ENCODE measurements at places on chromosomes 13 and 19.

DNA sequence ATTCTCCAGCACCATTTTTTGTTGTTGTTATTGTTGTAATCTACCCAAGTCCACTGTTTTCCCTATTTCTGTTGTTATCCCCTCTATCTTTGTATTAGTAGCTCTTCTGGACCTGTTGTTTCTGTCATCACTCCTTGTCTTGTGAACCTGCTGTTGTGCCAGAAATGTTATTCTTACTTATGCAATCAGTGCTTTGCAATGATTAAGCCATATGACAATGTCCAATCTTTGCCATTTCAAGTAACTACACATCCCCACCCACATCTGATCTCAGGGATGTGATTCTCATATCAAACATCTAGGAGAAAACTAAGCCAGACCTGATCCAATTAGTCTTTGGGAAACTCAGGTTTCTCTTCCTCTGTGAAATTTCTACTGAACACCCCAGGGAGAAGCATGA is 472.6 kb upstream of the KLHL1 start:
- no peak for DNase-seq

GRCh38 chr13:94006296-94006695 is 473.2 kb downstream of the DCT start:
- no peak for DNase-seq

GRCh38 chr13:30341815-30342570 is 34.6 kb upstream of the KATNAL1 start:
- no peak for DNase-seq

DNA sequence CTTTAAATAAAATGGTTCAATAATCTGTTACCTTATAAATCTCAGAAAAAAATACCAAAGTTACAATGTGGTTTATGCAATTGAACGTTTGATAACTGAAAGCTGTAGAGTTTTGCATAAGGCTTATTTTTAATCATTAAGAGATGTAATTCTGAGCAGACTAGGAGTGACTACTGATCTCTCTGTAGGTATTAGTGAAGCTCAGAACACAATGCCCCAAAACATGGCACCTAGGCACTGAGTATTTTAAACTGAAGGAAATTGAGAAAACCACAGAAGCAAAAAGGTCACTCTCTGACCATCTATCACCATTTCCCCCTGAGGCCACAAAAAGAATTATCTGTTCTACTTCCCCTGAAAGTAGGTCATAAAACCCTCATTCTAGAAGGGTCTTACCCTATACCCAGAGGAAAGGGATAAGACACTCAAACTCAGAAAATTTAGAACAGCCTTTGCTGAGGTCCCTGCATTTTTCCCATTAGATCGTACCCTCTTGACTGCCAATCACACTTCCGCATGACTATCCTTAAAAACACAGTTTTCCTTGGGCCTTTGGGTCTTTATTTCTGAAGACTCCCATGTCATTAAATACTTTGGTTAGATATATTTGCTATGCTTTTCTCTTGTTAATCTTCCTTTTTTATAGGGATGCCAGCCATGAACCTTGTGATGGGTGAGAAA is 158.1 kb downstream of the PCDH9 start:
- no peak for DNase-seq

- no peak for DNase-seq
Observed at GRCh38 chr13:33137721-33138120, 121.5 kb downstream of the KL start.

- DNase-seq, result no peak
Observed at GRCh38 chr19:57282011-57282643, 1.8 kb downstream of the ZNF460 start.

- DNase-seq, result no peak
Observed at GRCh38 chr13:26616126-26616525, 58.6 kb downstream of the WASF3 start.

GRCh38 chr13:26587251-26587650 is 29.8 kb downstream of the WASF3 start:
- no peak for DNase-seq

DNA sequence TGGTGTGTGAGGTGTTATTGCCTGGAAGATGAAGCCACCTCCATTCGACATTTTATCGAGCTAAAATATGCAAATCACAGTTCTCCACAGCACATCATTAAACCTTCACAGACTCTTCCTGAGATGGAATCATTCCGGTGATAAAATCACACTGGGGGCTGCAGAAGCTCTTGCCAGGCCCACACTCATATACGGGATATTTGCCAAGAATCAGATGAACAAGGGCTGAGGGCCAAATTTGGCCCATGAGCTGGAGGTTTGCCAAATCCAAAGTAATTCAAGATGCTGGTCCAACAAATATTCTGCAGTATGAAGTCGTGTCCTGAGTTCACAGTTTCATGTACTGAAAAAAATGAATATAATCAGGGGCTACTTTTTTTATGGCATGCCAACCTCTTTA is 16.7 kb upstream of the RXFP2 start:
- DNase-seq, result no peak

GRCh38 chr19:41702171-41702651 is 6.2 kb upstream of the CEACAM5 start:
- no peak for DNase-seq

DNA sequence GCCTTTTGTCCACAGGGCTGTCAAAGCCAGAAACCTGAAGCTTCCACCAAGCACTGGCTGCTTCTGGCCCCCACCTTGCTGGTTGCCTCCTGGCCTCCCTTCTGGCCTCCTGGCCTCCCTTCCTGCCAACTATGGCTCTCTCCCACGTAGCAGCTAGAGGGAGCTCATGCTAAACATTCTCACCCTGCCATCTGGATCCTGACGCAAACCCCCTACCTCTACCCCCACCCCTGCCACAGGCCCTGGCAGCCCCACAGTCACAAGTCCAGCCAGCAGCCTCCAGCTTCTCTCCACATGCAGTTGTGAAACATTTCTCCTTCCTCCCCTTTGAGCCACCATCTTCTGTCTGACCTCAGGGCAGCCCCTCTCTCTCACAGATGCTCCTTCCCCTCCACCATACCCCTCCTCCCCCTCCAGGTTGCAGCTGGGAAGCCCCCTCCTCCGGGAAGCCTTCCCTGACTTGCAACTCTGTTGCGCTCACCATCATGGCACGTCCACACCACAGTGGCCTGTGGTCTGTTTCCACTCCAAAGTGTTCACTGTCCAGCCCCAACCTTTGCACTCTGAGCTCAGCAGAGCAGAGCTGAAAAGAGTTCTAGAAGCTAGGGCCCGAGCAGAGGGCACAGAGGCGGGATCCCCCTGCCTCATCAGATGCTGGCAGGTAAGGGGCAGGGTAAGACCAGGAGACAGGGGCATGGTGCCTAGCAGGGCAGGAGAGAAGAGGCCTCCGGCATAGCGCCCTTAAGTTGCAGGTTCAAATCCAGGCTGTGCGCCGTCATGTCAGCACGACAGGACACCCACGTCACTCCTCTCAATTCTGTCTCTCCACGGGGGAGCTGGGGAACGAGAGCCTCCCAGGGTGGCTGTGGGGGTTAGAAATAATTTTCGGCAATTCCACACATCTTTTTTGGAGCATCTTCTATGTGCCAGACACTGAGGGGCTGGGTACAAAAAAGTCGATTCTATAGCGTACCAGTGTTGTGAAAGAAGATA is 7.3 kb downstream of the ADGRL1 start:
- DNase-seq, result no peak

- no peak for DNase-seq
Observed at GRCh38 chr19:40990972-40991381, at the start of gene CYP2B6. Gene CYP2B6, plus strand, starts transcription at chr19:40991282. Its CDS starts 24 bp downstream, at chr19:40991306.

DNA sequence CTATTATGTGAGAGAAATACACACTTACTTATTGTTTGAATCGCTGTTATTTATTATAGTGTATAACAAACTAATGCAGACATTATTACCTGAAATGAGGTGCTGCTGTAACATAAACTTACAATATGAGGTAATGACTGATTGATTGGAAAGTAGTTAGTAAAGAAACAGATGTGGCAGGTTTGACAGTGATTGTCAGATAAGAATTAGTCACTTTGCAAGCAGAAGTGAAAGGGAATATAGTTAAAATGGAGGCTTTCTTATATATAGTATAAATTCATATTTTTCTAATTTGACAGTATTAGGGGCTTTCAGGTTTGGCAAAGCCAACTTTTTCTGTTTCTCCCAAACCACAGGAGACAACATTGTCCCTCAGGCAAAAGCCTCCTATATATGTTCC is 20.6 kb downstream of the MIR17HG start:
- no peak for DNase-seq

GRCh38 chr19:41744850-41745249 is 10.5 kb upstream of the CEACAM6 start:
- DNase-seq, result no peak

DNA sequence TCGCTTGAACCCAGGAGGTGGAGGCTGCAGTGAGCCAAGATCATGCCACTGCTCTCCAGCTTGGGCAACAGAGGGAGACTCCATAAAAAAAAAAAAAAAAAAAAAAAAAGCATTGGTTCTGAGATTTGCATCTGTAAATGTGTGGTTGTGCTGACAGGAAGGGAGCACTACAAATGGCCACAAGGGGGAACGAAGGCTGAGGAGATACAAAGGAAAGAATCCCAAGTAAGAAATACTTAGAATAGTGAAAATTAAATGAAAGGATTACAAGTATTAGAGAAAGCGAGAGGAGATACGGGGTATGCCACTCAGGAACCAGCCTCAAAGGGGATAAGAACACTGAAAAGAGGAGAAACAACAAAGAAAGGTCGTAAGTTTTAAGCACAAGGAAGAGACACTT is 284.9 kb downstream of the KLF12 start:
- DNase-seq, result no peak

GRCh38 chr19:38551450-38551813 is 66.3 kb downstream of the MAP4K1 start:
- DNase-seq, result no peak

DNA sequence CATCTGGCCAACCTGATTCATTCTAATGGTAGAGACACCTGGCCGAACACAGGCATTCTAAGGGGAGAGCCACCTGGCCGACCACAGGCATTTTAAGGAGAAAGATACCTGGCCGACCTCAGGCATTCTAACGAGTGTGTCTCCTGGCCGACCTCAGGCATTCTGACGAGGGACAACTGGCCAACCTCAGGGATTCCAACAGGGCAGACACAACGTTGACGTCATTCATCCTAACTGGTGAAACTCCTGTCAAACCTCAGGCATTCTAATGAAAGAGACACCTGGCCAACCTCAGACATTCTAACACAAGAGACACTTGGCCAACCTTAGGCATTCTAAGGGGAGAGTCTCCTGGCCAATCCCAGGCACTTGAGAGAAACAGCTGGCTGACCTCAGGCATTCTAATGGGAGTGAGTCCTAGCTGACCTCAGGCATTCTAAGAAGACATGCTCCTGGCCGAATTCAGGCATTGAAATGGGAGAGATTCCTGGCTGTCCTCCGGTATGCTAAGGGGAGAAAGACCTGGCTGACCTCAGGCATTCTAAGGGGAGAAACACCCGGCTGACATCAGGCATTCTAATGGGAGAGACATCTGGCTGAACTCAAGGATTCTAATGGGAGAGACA is 1352.5 kb downstream of the UQCRFS1 start:
- no peak for DNase-seq

- DNase-seq, result no peak
Observed at GRCh38 chr13:38862443-38862842, 128.2 kb downstream of the STOML3 start.

DNA sequence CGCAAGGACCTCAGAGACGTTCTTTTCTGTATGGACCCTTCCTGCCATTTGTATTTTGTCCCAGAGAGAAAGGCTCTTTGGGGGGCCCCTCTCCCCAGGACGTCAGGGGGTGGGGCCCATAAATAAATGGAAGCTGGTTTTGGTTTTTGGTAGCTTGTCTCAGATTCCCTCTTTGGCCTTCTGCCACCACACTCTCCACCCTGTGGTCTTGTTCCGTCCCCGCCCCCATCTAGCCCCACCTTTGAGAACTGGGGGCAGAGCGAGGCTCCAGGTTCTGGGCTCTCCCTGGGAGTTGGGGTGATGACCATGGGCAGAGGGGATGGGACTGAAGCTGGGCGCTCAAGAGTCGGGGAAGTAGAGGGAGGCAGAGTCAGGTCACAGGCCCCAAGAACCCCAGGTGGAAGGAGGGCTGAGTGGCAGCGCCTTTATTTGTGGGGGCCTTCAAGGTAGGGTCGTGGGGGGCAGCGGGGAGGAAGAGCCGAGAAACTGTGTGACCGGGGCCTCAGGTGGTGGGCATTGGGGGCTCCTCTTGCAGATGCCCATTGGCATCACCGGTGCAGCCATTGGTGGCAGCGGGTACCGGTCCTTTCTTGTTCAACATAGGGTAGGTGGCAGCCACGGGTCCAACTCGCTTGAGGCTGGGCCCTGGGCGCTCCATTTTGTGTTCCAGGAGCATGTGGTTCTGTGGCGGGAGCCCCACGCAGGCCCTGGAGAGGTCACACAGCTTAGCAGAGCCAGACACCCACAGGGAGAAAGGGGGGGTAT is 3.3 kb downstream of the ISYNA1 start:
- no peak for DNase-seq

DNA sequence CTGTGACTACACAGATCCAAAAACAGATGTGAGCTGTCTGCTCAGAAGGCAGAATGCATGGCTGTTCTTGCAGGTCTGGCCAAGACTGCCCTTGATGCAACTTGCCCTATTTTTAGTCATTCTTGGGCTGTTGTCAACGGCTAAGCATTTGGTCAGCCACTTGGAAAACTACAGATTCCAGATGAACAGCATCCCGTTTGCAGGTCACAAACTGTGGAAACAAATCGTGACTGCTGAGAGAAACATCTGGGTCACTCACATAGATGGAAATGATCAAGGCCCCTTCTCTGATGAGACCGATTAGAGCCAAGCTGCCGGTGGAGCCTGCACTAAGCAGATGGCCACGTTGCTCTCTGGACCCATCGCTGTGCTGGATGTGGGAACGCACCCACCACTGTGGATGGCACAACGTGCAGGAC is 15.4 kb upstream of the METTL21C start:
- DNase-seq, result no peak

DNA sequence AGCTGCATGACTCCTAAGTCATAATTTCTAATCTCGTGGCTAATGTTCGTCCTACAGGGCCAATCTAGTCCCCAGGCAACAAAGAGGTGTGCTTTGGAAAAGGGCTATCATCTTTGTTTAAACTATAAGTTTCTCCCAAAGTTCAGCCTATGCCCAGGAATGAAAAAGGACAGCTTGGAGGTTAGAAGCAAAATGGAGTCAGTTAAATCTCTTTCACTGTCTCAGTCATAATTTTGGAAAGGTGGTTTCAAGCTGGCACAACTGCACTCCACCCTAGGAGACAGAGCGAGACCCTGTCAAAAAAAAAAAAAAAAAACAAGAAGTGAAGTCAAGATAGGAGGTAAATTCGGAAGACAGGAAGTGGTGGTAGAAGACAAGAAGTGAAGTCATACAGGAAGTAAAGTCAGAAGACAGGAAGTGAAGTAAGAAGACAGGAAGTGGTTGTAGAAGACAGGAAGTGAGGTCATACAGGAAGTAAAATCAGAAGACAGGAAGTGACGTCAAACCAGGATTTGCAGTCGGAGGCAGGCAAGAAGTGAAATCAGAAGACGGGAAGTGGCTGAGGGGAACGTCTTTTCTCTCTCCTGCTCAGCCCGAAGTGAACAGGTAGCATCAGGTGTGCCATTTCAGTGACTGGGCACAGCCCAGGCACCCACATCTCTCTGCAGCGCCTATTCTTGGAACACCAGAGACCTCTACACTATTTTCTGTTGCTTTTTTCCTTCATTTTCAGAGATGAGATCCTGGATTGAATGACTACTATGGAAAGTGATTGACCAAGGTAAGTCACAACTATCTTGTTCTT is 32.2 kb downstream of the GP6 start:
- DNase-seq, result no peak
